ENCODE measurements at places on chromosomes 4 and X.

DNA sequence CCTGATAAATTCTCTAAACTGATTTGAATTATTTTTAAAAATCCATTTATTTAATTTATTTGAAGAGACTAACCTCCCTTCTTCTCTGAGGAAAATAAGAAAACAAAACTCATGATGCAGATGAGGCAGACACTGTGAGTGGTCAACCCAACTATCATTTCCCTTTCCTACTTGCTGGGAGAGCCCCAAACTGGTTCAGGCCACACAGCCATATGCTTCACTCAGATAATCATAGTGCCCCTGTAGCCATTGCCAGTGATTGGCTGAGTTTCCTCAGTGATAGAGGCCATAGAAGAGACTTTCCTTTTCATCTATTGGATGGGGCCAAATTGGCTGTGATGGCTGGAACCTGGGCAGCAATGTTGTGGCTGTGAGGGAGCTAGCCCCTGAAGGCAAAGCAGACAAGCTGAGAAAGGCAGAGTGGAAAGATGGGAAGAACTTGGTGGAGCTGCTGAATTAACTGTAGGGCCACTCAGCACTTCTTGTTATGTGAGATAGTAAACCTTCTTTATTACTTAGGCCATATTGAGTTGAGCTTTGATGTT is 49.8 kb downstream of the RAB33B start:
- no peak for DNase-seq
- no peak overlapping the region for H3K27ac ChIP-seq
- no peak overlapping the region for H3K4me3 ChIP-seq
- no peaks in the 10 kb centered on the region for H3K4me1 ChIP-seq
- H3K27me3 ChIP-seq: no peaks in the 10 kb centered on the region

GRCh38 chr4:140777894-140778293 is 21.7 kb upstream of the TBC1D9 start:
- H3K4me3 ChIP-seq: no peak overlapping the region
- H3K4me1 ChIP-seq: no peaks in the 10 kb centered on the region

GRCh38 chrX:118593407-118593806 is 97.8 kb downstream of the DOCK11 start:
- no peak overlapping the region for H3K4me3 ChIP-seq
- DNase-seq: no peak
- H3K27me3 ChIP-seq: no peaks in the 10 kb centered on the region

- H3K4me1 ChIP-seq: no peaks in the 10 kb centered on the region
- H3K27ac ChIP-seq: no peak overlapping the region
- no peak for DNase-seq
- H3K27me3 ChIP-seq: no peaks in the 10 kb centered on the region
These were observed 14.6 kb upstream of the ATXN3L start for GRCh38 chrX:13334491-13334890.

Measured in effector memory CD4-positive, alpha-beta T cell (primary cell).